NCI-H1105 treated with DMSO at 0.1 percent for 48 hours (cell line): ENCODE measurements at places on chromosomes 2 and 18.

DNA sequence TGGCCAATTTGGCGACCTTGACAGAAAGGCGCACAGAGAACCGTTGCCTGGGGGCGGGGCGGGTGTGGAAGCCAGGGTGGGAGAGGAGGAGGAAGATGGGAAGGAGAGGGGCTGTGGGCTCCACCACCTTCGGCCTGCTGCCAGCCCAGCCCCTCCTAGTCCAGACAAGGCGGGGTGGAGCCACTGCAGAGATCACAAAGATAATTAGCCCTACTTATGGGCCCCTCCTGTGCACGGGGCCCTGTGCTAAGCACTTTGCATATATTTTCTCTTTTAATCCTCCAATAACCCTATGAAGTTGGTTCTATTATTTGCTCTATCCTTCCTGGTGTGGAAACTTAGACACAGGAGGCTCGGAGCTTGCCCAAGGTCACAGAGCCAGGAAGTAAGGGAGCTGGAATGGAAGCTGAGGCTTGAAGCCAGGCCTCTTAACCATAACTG lies 13.7 kb upstream of the ECEL1 start:
- no peak for DNase-seq

DNA sequence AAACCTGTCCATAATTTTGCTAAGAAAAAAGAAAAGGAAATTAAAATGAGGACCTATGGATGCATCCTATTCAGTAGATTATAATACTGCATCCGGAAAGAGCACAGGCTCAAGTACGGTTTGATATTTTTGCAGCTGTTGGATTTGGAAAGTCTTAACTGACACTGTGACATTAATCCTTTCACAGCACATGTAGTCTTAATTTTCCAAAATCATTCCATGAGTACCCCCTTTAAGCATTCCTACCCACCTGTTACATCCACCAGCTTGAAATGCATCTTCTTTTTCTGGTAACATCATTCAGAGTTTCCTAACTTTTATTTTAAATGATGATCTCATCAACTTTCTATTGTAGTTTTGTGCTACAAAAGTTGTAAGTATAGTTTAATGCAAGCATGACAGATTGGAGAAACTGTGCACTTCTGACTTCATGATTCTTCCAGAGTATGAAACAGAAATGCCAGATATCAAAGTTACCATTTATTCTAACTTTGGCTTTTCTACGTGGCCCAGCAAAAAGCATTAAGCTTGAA lies 113.5 kb downstream of the ESCO1 start:
- no peak for DNase-seq

DNA sequence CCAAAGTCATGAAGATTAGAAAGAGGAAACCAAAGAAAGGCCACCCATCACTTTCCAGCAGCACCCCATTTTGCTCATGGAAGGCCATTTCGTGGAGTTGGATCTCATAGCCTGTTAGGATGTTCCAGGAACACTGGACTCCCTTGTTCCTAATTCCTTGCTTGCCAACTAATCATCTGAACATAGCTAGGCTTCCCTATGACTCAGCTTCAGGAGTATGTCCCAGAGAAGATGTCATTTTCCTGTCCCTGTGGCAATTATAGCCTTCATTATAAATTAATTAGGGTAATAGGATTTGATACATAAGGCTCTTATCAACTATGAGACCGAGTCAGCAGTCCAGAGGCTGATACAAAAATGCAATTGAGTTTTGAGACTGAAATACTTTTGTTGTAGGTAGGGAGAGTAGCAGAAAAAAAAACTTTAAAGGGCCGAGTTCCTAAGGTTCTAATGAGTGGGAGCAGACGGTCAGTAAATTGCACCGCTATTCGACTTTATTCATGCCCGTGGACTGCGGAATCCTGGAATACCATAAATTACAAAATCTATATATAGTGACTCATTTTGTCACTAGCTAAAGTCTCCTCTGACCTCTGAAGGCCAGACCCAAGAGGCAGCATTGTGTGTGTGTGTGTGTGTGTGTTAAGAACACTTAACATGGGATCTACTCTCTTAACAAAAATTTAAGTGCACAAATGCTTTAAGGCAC lies 311.8 kb downstream of the FBXO15 start:
- no peak for DNase-seq

DNA sequence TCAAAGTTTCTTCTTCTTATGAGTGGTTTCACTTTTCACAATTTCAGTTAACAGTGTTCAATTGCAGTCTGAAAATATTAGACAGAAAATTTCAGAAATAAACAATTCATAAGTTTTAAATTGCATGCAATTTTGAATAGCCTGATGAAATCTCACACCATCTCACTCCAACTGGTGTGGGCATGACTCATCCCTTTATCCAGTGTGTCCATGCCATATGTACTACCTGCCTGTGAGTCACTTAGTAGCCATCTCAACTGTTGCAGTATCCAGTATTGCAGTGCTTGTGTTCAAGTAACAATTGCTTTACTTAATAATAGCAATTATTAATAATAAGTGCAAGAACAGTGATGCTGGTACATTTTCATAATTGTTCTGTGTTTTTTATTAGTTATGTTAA lies 1202.5 kb downstream of the DSC3 start:
- no peak for DNase-seq

DNA sequence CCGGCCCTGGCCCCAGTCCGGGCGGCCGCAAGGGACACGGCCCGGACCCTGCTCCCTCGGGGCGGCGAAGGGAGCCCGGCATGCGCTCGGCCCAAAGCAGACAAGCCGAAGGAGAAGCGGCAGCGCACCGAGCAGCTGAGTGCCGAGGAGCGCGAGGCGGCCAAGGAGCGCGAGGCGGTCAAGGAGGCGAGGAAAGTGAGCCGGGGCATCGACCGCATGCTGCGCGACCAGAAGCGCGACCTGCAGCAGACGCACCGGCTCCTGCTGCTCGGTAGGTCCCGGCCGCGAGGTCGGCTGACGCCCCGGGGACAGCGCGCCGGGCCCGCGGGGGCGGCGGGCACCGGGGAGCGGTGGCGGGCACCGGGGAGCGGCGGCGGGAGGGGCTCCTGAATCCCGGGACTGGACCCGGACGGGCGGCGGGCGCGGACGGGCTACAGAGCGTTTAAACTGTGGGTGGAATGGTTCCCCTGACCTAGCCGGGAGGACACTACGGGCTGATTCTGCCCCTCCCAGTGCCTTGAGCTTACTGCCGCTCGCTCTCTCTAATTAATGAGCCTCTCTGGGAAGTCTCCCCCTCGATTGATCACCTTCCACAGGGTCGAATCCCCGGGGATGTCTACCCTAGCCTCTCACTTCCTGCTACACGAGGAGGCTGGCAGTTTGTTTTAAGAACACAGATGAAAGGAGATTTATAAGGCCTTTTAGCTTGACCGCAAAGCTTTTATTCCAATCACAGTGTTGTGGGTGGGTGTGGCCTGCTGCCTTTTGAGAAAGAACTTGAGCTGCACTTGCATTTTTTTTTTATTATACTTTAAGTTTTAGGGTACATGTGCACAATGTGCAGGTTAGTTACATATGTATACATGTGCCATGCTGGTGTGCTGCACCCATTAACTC lies 853 bp downstream of the GNAL start:
- DNase-seq, result peak; percentile 43

- DNase-seq, result no peak
Observed at GRCh38 chr2:139080244-139080643, 300.1 kb upstream of the NXPH2 start.

GRCh38 chr2:26298286-26298637 lies 47.7 kb upstream of the SELENOI start:
- no peak for DNase-seq

- no peak for DNase-seq
Observed at GRCh38 chr2:62597323-62597722, 91.3 kb upstream of the TMEM17 start.

- DNase-seq, result no peak
Observed at GRCh38 chr2:216793386-216793785, 66.5 kb downstream of the TNP1 start.

GRCh38 chr18:61334951-61335683 lies 1.9 kb downstream of the CDH20 start:
- DNase-seq, result no peak
